Stimulated activated CD4-positive, alpha-beta T cell treated with anti-CD3 and anti-CD28 coated beads, Interleukin-1b, Interleukin-23, amount 100 ng/mL, for 4 hours (primary cell): ENCODE measurements at places on chromosomes 13 and 19.
A peak's percentile ranks its signal among the peaks of the same experiment; 100 is the strongest.

DNA sequence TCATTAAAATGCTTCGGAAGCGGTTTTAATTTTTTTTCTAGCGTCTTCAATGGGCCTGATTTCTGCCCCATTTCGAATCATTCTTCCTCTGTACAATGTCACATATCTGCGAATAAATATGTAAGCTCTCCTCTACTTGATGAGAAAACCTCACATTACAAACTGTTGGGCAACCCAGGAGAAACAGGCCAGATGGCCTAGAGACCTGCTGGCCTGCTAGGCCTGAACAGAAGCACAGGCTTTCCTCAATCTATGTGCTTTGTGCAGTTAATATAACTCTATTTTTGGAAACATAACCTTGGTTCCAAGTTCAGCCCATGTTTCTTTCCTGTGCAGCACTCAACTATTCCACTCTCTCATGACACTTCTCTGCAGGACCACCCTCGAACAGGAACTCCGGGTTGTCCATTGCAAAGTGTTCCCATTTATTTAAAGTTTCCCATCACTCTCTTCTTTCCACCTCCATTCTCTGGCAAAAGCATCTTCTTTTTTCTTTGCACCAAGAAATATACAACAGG lies 42.0 kb downstream of the DCLK1 start:
- no peak for DNase-seq

DNA sequence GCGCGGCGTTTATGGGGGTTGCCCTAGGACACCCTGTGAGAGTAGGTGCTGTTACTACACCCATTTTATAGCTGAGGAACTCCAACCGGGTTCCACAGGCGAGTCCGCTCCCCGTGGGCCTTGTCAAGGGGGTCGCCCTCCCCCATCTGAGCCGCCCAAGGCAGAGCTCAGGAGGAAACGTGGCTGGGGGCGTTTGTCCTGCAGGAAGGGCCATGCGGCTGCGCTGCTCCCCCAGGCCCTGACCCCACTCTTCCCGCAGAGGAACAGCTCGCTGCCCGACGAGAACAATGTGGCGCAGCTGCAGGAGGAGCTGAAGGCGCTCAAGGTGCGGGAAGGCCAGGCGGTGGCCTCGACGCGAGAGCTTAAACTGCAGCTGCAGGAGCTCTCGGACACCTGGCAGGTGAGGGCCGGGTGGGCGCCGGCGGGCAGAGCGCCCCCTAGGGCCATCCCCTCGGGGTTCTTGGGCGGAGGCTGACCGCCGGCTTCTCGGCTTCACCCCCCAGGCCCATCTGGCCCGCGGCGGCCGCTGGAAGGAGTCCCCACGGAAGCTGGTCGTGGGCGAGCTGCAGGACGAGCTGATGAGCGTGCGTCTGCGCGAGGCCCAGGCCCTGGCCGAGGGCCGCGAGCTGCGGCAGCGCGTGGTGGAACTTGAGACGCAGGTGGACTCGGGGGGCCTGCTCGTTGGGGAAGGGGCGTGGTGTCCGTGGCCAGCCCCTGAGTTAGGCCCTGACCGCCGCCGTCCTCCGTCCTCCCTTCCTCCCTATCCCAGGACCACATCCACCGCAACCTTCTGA lies 12.4 kb downstream of the PRR36 start:
- no peak for DNase-seq

DNA sequence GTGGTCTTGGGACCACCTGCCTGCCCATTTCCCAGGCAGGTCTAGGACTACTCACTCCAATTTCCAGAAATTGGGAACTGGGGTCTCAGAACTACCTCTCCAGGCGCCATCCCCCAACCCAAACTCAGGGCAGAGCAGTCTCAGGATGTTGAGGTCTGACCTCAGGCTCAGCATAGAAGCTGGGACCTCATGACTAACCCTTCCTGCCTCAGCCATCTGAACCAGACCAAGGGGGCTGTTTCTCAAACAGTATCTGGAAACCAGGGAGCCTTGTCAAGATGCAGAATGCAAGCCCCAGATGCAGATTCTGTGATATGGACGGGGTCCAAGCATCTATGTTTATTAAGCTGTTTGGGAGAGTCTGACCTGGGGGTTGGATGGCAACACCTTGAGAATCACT lies 1.3 kb downstream of the FBXW9 start:
- DNase-seq, result no peak

GRCh38 chr19:22945560-22945959 lies 57.4 kb downstream of the ZNF728 start:
- DNase-seq, result no peak

GRCh38 chr13:75357576-75358289 lies 124.2 kb downstream of the TBC1D4 start:
- DNase-seq, result peak; percentile 27

DNA sequence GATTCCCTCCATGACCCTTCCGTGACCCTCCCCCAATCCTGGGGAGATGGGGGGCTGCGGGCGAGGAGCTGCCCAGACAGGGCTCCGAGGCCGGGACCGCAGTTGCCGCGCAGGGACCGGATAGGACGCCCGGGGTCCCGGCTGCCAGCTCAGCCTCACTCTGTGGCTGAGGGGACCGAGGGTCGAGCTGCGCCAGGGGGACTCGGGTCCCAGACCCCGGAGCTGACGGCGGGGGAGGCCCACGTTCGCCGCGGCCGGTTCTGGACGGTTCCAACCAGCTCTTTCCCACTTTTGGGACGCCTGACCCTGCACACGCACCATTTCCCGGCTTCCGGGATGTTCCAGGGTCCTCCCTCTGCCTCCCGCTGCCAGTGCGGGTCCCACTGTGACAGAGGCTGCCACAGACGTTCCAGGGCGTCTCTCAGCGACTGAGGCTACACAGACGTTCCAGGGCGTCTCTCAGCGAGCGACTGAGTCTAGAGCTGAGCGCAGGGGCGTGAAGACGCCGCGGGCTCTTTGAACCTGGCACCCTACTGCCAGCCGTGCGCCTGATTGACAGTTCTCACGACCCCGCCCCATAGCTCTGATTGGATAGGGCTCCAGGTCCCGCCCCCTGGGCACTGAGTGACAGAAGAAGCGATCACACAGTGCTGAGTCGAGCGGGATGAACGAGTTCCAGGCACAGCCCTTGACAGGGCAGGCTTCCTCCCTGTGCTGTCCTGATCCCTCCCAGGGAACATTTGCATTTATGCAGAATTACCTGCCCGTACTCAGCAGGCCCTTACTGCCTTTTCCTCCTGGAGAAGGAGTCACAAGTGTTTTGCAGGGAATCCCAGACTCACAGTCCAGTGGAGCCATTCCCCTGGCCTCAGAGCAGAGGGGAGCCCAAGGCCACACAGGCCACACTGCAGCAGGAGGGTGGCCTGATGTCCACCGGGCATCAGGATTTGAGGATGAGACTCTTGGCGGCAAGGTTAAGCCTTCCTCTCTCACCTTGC lies at the start of gene ZNF563:
ZNF563 (minus strand) TSS at position 472 of the 998 bp plus-strand sequence; CDS start at position 321, 151 bp downstream.
- DNase-seq, result peak; percentile 96

DNA sequence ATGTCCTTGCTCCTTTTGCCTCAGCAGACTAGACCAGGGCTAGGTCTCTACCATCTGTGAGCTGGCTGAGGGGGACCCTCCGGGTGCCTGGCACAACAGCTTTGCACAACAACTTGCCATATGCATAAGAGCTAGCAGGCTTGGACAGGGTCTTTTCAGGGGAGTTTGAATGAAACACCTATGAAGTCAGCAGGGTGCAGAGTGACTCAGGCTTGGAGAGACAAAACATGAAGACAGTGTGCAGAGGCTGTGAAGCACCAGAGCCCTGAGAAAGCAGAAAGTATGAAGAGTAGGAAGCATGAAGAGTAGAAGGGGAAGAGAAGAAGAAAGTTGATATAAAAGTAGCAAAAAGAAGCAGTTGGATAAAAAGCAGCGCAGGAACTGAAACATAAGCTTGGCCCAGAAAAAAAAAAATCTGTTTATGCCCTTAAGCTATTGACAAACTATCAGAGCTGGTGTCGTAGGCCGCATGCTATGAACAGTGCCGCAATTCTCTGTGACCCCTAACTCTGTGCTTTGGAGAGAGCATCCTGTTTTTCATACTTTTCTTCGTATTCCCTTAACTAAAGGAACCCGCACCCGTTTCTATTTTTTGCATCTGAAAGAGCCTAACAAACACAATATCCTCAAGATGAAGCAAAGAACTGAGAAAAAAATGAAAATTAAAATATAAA lies 52.7 kb upstream of the FAM216B start:
- DNase-seq, result no peak

DNA sequence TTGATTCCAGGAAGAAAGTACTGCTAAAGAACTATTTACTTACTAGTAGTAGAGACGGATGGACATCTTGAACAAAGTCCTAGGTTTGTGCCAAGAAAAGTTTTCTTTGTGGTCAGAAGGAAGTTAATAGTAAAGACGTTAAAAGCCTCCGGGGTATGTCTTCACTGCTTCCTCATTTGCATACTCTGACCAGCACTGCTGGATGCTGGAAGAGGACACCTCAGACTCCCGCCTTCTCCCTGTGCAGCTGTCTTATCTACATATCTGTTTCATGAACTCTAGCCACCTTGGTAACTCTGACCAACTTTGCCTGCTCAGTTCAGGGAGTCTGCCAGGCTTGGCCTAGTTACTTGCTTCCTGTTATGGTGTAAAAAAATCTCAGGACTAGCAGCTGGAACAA lies 1109.1 kb upstream of the MIR17HG start:
- no peak for DNase-seq

DNA sequence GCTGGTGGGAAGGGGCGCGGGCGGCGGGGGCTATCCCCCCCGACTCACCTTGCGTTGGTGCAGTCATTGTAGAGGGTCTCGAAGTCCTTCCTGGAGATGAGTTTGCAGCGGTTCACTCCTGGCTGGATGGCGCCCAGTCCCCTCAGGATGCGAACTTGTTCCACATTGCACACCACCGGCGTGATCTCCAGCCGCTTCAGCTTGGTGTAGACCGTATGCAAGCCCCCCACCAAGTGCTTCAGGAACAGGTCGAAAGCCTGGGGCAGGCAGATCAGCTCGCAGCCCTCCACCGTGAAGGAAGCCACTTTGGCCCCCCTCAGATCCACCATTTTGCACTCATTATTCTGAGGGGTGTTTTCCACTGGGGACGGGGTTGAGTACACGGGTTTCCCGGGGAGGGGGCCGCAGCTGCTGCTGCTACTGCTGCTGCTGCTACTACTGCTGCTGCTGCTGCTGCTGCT lies 1.1 kb downstream of the DACH1 start:
- DNase-seq, result no peak

GRCh38 chr13:58933475-58933874 lies 1230.3 kb downstream of the DIAPH3 start:
- no peak for DNase-seq

DNA sequence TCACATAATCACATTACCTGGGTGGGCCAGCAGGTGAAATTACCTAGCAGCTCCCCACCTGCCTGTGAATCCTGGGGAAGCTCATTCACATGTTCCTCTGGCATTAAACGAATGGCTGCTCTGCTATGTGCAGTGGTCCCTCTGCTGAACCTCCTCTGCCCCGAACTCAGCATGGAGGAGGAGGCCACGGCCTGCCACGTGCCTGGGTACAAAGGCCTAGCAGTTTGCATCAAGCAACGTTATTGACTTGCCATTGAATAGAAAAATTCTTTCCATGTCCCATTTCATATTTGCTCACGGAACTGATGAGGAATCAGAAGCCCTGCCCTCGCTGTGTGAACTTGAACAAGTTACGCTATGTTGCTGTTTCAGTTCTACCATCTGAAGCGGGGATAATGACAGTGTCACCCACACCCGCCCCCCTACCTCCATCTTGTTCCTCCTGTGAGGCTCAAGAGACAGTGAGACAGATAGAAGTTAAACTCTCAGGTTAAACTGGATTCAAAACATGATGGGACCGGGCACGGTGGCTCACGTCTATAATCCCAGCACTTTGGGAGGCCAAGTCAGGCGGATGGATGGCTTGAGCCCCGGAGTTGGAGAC lies 25.3 kb downstream of the SLC7A1 start:
- DNase-seq, result no peak

DNA sequence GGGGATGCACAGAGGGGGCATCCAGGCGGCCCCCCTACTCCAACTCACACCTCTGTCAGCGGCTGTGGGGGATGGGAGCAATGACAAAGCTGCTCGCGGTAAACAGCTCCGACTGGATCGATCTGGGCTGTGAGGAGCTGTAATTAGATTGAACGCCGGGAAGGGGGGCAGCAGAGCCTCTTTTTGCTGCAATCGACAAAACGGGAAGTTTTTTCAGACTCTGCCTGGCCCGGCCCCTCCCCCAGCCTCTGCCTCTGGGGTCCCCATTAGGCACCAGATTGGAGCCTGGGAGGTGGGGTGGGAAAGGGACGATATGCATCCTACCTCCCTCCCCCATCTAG lies 16.3 kb downstream of the ONECUT3 start:
- DNase-seq, result no peak

DNA sequence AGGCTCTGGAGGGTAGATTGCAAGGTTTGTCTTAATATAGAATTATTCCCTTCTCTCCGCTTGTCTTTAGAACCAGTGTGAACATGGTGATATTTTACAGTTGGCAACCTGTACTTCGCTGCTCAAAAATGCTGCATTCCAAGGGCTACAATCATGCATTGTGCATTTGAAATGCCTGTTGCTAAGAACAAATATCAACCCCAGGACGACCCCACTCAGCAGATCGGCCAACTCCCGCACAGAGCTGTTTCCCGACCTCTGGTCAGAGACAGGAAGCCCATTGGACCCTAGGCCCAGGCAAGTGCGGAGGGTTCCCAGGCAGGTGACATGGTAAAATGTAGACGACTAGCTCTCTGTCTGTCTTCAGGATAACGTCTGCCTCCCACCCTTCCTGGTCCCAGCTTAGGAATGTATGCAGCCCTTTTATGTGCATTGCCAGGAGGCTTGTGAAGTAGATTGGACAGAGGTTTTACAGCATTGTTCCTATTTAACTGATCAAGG lies 263.5 kb downstream of the FOXO1 start:
- DNase-seq, result no peak

DNA sequence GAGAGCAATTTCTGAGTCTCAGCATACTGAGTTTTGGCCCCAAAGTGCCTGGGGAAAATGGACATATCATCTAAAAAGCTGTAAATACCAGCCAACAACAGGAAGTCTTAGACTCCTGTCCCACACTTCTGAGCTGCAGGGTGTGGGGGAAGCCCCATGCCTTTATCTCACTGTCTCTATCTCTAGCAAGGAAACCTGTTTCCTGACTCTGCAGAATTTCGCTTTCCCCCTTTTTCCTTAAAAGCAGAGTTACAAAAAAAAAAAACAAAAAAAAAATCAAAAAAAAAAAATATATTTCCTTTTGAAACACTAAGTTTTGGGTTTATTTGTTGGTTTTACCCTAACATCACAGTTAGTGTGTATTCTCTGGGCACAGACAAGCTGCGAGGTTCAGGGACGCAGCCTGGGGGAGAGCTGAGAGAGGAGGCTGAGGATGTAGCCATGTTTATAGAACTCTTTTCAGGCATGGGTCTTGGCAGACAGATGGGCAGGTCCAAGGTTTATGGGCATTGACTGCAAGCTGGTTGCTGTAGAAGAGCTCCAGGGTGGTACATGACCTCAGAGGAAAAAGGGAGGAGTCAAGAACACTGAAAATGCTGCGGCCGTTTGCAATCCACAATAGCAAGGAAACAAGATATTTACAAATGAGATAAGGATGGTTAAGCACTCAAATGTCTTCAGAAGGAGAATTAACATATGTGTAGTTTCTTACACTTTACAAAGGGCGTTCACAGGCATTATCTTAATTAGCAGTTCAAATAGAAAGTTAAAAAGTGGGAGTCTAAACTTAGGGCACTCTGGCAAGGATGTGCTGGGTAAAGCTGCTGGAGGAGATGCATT lies 4.9 kb downstream of the MBNL2 start:
- peak; percentile 18 for DNase-seq
